ENCODE measurements at places on chromosomes 4 and X.

DNA sequence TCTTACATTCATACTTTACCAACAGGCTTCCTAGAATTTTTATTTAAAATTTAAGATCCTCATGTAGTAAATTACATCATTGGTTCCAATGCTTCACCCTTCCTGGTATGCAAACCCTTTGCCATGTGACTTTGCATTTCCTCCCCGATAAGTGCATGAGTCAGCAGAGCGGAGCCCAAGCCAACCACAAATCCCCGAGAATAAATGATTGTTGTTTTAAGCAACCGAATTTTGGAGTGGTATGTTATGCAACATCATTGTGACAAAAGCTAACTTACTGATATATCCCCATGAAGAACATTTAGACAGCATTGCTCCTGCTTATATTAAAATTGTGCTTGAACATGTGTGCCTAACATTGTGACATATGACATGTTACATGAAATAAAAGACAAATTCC is 199.4 kb upstream of the DDX53 start:
- no peak for DNase-seq

- DNase-seq = no peak
These were observed 54.5 kb downstream of the POLA1 start for GRCh38 chrX:24748196-24748595.

DNA sequence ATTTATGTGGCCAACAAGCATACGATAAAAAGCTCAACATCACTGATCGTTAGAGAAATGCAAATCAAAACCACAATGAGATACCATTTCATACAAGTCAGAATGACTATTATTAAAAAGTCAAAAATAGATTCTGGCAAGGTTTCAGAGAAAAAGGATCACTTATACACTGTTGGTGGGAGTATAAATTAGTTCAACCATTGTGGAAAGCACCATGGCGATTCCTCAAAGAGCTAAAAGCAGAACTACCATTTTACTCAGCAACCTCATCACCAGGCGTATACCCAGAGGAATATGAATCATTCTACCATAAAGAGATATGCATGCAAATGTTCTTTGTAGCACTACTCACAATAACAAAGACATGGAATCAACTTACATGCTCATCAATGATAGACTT is 478.7 kb upstream of the GALNTL6 start:
- DNase-seq = no peak

DNA sequence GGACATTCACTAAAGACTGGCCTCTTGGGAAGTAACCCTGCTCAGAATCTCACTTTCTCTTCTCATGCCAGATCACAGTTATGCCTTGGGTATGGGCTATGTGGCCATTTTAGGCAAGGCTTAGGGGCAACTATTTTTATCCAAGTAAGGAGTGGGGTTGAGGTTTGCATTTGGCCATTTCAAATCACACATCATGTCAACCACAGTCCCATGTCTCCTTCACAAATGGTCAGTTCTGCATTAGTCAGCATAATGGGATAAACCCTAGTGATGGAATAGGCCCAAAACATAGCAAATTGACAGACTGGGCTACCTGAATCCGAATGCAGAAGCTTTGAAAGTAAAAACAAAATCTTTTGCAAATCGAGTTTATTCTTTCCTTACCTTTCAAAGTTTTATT is 827 bp upstream of the RTL3 start:
- no peak for DNase-seq

GRCh38 chr4:153488006-153488891 is 22.1 kb downstream of the TMEM131L start:
- no peak for DNase-seq

DNA sequence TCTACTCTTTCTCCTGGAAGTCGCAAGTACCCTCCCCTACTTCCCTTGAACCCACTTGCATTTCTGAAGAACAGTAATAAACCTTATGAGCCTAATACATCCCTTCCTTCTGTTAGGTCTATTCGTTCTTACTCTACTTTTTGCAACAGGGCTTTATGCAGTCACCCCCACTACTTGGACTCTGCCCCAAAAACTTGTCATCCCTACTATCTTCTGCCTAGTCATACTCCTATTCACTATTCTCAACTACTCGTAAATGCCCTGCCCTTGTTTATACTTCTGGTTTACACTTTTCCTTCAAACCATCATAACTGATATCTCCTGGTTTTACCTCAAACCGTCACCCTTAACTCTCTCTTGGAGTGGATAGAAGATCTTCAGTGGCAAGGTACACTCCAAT is 55.2 kb upstream of the SLIT2 start:
- no peak for DNase-seq

DNA sequence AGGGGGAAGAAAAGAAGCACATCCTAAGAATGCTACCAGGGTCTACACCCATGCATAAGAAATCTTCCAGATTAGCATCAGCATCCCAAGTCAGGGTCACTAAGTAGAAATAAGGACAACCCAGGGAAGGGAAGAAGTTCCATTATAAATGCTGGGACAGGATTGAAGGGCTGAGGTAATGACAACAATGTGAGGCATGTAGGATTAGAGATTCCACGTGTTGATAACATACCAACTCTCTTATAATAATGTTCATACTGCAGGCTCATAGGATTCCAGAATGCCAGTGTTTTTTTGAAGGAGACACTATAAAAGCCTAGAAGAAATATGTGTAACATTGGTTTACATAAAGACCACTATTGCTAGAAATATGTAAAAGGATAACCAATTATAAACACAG is 201.2 kb downstream of the MID1IP1 start:
- DNase-seq = no peak

DNA sequence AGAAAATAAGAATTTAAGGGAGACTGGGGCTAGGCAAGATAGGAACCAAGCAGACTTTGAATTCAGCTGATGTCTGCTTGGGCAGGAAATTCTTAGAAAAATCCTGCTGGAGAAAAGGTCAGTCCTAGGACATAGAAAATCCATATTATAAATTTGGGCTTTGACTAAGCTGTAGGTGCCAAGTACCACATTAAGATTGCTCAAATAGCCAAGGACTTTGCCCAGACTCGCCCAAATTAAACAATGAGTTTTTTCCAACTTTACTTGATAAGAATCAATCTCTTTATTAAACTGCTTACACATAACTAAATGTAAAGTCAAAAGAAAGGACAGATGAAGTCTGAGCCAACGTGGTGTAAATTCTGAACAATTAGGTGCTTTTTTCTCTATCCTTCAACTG is 95.4 kb downstream of the FUNDC1 start:
- no peak for DNase-seq
